ENCODE measurements at places on chromosomes 1 and 21.
A peak's percentile ranks its signal among the peaks of the same experiment; 100 is the strongest.

- peak; percentile 99 for DNase-seq
These were observed 406 bp upstream of the B3GALNT2 start for GRCh38 chr1:235504494-235505222.

DNA sequence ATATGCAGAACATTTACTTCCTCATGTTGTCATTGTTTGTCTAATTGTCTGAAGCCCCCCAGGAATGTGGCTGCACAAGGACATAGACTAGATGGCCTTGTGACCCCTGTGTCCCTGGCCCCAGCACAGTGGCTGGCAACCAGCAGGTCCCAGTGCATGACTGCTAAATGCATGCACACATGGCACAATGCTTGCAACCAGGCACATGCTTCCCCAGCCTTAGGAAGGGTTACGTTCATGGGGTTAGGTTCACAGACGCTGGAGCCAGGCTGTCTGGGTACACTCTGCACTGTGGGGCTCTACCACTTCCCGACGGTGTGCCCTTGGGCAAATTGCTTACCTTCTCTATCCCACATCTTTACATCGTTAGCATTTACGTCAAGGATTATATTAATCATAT is 21.2 kb upstream of the CLIC6 start:
- no peak for DNase-seq

- DNase-seq = no peak
These were observed 18.7 kb upstream of the RERE start for GRCh38 chr1:8835941-8836643.

GRCh38 chr1:89682611-89683010 is 49.7 kb downstream of the LRRC8C start:
- no peak for DNase-seq

- peak; percentile 22 for DNase-seq
These were observed 181.8 kb downstream of the KAZN start for GRCh38 chr1:14780271-14780670.

- no peak for DNase-seq
These were observed 12.3 kb upstream of the METTL13 start for GRCh38 chr1:171769171-171769570.

- no peak for DNase-seq
These were observed 53.2 kb downstream of the RAB3GAP2 start for GRCh38 chr1:220219136-220219442.

DNA sequence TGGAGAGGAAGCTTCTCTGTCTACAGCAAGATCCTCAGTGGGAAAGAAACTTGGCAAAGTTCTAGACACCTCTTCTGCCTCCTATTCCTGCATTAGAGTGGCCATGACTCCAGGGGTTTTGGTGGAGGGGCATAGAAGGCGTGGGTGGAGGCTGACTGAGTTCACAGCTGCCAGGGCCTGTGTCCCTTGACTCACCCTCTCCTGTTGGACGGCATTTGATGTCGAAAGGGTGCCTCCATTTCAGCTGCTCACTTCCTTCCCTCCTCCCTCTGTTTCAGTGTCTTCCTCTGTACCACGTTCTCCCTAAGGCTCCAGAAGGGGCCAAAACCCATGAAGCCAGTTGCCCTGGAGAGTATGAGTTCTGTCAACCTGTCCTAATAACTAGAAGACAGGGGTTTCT is 632 bp downstream of the TMEM79 start:
- DNase-seq = no peak
